ENCODE measurements at places on chromosomes 5 and 9.
A peak's percentile ranks its signal among the peaks of the same experiment; 100 is the strongest.

DNA sequence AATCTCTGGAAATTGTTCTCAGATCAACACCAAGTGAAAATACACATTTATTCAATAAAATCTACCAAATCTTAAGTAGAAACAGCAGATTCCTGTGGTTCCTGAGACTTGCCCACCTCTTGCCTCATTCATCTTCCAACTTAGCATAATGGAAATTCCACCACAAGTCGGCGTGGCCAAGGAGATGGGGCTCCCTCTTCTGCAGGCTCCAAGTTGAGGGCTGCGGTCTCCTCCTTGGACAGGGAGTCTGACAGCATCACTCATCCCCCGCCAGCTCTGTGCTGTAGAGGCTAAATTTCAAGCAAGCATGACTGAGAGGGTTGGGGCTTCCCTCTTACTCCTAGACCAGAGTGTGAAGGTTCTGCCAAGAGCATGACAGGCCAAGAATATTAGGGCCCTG, 273.7 kb downstream of the DIRAS2 start:
- no peak for DNase-seq

DNA sequence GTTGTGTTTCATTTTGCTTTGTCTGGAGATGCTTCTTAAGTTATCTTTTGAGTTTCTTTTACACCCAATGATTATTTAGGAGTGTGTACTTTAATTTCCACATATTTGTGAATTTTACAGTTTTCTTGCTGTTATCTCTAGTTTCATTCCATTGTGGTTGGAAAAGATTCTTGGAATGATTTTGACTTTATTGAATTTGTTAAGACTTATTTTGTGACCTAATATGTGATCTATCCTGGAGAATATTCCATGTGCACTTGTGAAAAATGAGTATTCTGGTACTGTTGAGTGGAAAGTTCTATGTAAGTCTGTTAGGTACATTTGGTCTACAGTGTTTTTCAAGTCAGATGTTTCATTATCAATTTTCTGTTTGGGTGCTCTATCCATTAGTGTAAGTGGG, 24.4 kb upstream of the GRAMD2B start:
- DNase-seq, result no peak

- peak; percentile 2 for DNase-seq
Observed at GRCh38 chr9:93620881-93621820, 44.8 kb downstream of the PHF2 start.

- no peak for DNase-seq
Observed at GRCh38 chr9:133377721-133378216, 1.6 kb downstream of the STKLD1 start.

DNA sequence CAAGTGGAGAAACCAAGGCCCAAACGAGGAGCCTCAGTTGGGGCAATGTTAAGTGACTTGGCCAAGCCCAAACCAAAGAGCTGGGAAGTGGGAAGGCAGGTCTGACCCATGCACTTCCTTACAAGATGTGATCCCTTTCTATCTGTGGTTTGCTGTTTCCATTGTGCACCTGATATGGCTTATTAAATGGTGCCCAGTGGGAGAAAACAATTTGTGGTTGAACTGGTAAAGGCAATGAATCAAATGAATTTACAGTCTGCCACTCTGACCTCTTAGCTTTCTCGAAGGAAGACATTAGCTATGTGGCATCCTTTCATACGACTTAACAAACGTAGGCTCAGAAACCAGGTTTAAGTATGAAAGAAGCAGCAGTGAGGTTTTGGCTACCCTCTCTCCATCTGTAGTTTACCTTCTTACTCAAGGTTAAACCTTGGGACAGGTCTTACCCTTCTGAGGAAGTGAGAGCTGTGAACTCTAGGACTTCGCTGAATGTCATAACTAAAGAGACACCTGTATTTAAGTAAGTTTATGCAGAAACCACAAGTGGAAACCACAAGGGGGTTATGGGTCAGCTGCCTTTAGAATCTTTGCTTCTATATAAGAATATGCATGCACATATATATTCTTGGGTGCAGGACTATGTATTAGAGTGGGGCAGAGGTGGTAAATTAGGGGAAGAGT, 100.5 kb upstream of the SPATA31D4 start:
- no peak for DNase-seq

GRCh38 chr5:73701566-73701965, 75.6 kb downstream of the ARHGEF28 start:
- DNase-seq, result no peak

GRCh38 chr5:9626955-9627354, 3.2 kb downstream of the TAS2R1 start:
- DNase-seq, result no peak

DNA sequence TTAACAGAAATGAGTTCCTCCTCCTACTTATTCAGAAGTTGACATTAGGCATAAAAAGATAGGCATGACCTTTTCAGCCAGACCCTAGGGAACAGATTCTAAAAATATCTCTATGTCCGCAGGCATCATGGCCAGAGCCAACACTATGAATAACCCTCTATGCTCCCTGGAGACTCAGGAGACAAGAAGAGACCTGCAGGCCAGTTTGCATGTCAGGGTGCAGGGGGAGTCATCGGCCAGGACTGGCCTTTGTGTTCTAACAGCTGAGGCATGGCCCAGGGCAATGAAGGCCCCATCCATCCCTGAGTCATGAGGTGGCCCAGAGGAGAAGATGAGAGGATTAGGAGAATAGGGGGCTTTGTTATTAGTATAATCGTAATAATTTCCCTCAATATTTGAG, 93.8 kb downstream of the TMEM215 start:
- DNase-seq, result no peak

DNA sequence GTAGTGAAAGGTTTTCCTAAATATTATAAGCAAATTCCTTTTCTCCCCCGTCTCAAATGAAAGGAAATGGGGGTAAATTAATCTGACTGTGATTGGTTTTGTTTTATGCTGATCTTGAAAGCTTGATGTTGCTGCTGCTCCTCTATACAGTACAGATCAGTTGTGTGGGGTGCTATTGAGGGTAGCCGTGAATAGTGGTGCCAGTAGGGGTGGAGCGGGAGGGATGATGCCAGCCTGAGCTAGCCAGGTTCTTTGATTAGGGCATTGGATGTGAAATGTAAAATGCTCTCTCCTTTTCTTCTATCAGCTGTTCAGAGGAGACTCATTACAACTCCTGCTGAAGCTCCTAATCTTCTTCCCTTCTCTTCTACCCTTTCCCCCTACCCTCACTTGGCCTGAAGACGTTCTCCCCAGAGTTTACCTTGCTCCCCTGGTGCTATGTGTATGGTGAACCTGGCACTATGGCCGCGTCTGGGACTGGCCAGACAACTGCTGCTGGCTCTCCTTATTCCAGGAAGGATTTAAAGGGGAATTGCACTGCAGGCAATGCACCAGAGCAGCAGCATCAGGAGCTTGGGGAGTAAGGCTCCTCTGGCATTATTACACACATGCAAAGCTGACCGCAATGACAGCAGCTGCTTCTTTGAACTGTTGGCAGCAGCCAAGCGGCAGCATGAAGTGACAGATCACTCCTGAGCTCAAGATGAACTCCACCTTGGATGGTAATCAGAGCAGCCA, 566 bp downstream of the GPR21 start:
- DNase-seq, result no peak

- no peak for DNase-seq
Observed at GRCh38 chr9:33445389-33446239, 1.8 kb downstream of the AQP3 start.

GRCh38 chr5:86979811-86980411, 287.8 kb upstream of the RASA1 start:
- DNase-seq, result no peak

GRCh38 chr9:115627511-115627910, 509.6 kb upstream of the TNC start:
- DNase-seq, result no peak

DNA sequence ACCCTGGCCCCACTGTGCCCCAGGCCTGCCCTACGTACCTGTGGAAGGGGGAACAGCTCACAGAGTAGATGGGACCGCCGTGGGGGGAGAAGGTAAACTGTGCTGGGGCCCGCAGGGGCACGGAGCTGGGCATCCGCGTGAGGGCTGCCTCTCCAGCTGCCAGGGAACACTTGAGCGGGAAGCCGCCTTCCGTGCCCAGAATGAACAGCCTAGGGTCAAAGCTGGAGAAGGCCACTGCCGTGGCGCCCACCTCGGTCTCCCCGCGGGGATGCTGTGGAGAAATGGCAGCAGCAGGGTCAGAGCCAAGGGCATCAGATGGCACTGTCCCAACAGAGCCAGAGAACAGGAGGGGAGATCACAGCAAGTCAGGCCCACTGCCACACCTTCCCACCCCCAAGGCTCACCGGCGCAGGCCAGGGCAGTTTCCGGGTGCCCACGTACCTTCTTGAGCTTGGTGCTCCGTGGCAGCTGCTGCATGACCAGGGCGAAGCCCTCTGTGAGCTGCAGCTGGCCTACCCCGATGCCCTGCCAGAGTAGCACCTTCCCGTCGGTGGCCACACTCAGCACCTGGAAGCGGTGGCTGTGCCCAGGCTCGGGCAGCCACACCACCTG, 21.9 kb downstream of the DYNC2I2 start:
- DNase-seq, result no peak
